ENCODE measurements at places on chromosomes 12 and 14. TPM values are rescaled to one million over a fixed set of nuclear protein-coding genes. Genes with fewer than 3 reads are reported as not detected.
A peak's percentile ranks its signal among the peaks of the same experiment; 100 is the strongest.

Gene CACNA2D4
- 1.7 TPM for total RNA-seq

Gene OTOGL
- not detected for total RNA-seq

Gene SIX1
- 2.5 TPM for total RNA-seq

Gene TAS2R8
- not detected for total RNA-seq

Gene CMA1
- not detected for total RNA-seq

Gene RTN1
- total RNA-seq, result 0.57 TPM

Gene GPHB5
- total RNA-seq, result not detected

GRCh38 chr14:76781648-76782051 is 20.4 kb downstream of the VASH1 start:
- no peak for DNase-seq
- H3K27me3 ChIP-seq, result no peaks in the 10 kb centered on the region
- H3K36me3 ChIP-seq, result peaks cover 11% of the 10 kb centered on the region
- no peak overlapping the region for H3K27ac ChIP-seq
- H3K4me3 ChIP-seq, result no peak overlapping the region
- no peaks in the 10 kb centered on the region for H3K4me1 ChIP-seq

DNA sequence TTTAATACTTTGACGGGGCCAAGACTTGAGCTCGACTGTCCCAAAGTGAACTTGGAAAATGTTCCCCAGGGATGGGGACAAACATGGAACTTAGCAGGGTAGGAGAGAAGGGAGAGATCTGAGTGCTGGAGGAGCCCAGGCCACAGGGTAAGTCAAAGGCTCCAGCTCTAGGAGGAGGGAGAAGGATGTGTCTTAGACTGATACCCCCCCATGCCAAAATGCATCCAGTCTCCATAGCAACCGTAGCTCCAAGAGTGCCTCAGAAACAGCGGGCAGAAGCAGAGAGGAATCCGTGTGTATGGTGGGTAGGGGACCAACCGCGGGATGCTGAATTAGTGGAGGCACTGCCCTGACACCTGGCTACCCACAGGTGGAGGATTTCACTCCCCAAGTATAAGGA is 845 bp upstream of the AGAP2 start:
- no peak for DNase-seq
- peaks cover 10% of the 10 kb centered on the region for H3K4me1 ChIP-seq

DNA sequence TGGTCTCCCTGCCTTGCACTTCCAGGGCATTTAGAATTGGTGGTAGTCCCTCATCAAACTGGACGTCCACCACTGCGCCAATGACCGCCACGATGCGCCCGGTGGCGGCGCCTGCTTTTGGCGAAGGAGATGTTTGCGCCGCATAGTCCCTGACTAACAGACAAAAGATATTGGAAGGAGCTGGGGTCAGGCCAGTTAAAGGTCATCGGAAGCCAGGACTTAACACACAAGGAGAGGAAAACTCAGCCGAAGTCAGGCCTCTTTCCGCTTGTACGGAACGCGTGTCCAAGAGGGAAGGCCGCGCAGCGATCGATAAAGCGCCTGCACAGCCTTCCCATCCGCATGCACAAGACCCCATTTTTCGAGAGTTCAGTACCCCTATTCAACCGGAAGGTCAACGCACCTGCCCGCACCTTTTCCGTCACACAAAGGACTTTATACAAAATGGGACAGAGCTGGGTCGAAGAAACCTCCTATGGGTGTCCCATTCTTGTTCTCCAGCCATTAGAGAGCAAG is 525 bp downstream of the ATP5F1B start:
- peak overlapping the region; percentile 99 for H3K4me3 ChIP-seq
- DNase-seq, result no peak
- no peaks in the 10 kb centered on the region for H3K27me3 ChIP-seq
- peak overlapping the region; percentile 78 for H3K27ac ChIP-seq
- peaks cover 19% of the 10 kb centered on the region for H3K4me1 ChIP-seq

DNA sequence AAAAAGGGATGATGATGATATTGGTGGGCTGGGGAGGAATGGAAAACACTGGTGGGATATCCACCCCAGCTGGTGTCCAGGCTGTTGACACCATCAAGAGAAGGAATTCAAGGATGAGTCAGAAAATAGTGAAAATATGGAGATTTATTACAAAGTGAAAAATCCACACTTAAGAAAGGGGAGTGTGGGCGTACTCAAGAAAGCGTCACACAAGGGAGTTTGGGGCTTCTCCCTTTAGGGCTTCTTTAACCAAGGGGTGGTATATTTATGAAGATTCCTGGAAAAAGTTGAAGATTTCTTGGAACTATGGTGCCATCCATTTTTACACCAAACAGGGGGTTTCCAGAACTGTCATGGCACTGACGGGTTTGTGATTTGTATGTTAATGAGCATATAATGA is 63.1 kb upstream of the ARID2 start:
- H3K27ac ChIP-seq, result no peak overlapping the region
- H3K36me3 ChIP-seq, result no peaks in the 10 kb centered on the region
- H3K4me3 ChIP-seq, result no peak overlapping the region
- no peak for DNase-seq

DNA sequence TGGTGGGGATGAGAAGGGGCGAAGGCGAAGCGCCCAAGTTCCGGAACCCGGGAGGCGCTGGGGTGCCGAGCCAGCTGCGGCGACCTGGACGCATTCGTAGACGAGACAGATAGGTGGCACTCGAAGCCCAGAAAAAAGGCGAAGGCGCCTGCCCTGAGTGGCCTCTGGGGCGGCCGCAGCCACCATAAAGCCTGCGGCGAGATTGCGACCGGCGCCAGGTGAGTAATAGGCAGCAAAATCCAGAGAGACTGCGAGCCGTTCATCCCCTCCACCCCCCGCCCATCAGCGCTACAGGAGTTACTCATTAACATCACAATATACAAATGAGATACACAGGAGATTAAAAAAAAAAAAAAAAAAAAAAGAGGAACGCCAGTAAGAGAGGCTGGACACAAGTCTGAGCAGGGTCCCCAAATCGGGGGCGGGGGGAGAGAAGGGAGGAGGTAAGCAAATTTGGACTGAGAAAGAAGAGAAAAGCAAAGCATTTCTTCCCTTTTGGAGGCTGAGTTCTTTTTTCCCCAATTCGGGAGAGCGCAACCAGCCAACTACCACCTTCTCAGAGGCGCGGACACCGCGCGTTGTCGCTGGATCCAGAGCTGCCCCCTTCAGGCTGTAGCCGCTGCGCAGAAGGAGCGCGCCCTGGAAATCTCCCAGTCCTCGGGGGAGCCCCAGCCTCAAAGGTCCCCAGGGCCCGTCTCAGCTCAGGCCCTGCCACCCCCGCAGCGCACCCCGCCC is 15.7 kb downstream of the TBX3 start:
- H3K36me3 ChIP-seq, result no peaks in the 10 kb centered on the region
- peak; percentile 61 for DNase-seq
- H3K4me3 ChIP-seq, result peak overlapping the region; percentile 35
- H3K4me1 ChIP-seq, result 0 out of 2 replicates have a peak, but pooled peaks cover 2% of the 10 kb centered on the region
- no peaks in the 10 kb centered on the region for H3K27me3 ChIP-seq
- H3K27ac ChIP-seq, result no peak overlapping the region

GRCh38 chr12:15963271-15963670 is 52.1 kb downstream of the DERA start:
- DNase-seq, result no peak
- H3K4me3 ChIP-seq, result no peak overlapping the region
- H3K27me3 ChIP-seq, result no peaks in the 10 kb centered on the region
- H3K27ac ChIP-seq, result no peak overlapping the region
- no peaks in the 10 kb centered on the region for H3K36me3 ChIP-seq

- no peaks in the 10 kb centered on the region for H3K4me1 ChIP-seq
- H3K4me3 ChIP-seq, result no peak overlapping the region
- DNase-seq, result no peak
- peaks cover 22% of the 10 kb centered on the region for H3K27me3 ChIP-seq
- H3K36me3 ChIP-seq, result no peaks in the 10 kb centered on the region
Observed at GRCh38 chr14:98714626-98715425, 557.2 kb downstream of the BCL11B start.

DNA sequence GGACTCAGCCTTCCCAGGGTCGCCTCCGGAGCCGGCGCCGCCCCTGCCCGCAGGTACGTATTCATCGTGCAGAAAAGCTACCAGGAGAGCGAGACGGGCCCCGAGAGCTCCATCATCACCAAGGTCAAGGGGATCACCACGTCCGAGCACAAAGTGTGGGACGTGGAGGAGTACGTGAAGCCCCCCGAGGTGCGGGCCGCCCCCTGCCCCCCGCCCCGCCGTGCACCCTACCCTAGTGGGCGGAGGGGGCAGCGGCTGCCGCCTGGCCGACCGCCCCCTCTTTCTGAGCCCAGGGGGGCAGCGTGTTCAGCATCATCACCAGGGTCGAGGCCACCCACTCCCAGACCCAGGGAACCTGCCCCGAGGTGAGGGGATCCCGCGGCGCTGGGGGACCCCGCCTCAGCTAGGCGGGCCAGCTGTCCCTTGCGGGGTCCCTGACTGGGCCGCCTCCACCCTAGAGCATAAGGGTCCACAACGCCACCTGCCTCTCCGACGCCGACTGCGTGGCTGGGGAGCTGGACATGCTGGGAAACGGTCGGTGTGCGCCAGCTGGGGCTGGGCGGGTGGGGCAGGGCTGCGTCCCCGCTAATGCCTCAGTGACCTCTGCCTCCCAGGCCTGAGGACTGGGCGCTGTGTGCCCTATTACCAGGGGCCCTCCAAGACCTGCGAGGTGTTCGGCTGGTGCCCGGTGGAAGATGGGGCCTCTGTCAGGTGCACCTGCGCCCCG is 973 bp downstream of the P2RX2 start:
- H3K27me3 ChIP-seq, result no peaks in the 10 kb centered on the region
- DNase-seq, result no peak
- peaks cover 21% of the 10 kb centered on the region for H3K4me1 ChIP-seq
- no peak overlapping the region for H3K4me3 ChIP-seq
- H3K27ac ChIP-seq, result no peak overlapping the region

DNA sequence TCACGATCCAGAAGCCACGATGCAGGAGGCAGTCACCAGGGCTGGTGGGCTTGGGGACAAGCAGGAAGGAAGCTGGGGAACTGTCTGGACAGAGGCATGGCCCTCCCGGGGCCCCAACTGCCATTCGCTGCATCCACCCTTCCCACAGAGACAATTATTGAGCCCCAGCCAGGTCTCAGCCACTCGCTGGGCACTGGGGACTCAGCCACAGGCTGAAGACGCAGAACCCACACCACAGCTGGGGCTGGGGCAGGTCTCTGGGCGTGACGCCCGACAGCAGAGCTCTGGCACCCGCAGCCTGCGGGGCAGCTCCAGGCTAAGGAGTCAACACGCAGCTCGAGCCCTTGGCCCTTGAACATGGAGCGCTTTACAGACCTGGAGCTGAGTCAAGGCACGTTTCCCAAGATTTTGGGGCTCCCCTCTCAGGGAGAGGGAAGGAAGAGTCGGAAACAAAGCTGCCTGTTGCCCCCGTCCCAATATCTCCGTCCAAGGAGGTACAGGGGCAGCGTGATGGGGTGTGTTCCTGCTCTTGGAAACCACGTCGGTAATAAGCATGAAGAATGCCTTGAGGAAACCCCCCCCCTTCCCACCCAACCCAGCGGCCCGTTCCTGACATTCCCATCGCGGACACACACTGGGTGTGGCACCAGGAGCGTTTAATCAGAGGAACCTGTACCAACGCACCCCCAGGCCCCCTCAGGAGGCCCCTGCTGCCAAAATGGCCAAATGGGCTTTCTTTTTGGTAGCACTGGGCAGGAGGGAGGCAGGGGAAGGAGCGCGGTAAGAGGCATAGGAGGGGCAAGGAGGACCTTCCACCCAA is 6.7 kb downstream of the RIMBP2 start:
- DNase-seq, result no peak
- H3K4me1 ChIP-seq, result no peaks in the 10 kb centered on the region
- H3K36me3 ChIP-seq, result no peaks in the 10 kb centered on the region
- H3K27ac ChIP-seq, result no peak overlapping the region
- no peak overlapping the region for H3K4me3 ChIP-seq

DNA sequence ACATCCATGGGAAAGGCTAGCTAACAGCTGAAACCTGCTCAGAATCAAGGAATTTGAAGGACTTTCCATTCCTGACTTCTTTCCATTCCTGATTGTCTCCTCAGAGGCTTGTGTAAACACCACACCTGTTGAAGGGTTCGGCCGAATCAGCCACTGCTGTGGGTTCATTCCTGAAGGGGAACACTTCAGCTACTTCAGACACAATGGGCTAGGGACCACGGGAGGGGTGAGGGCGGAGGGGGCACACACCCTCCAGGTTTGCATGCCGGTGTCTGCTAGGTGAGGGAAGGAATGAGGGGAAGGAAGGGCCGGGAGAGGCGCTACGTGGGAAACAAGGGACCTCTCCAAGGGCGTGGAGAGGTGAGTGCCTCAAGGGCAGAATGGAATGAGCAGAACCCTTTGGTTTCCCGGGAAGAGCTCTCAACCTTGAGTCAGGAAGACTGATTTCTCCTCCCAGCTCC is 1.3 kb downstream of the GPRC5A start:
- no peaks in the 10 kb centered on the region for H3K27me3 ChIP-seq
- DNase-seq, result no peak
- peak overlapping the region; percentile 93 for H3K27ac ChIP-seq

DNA sequence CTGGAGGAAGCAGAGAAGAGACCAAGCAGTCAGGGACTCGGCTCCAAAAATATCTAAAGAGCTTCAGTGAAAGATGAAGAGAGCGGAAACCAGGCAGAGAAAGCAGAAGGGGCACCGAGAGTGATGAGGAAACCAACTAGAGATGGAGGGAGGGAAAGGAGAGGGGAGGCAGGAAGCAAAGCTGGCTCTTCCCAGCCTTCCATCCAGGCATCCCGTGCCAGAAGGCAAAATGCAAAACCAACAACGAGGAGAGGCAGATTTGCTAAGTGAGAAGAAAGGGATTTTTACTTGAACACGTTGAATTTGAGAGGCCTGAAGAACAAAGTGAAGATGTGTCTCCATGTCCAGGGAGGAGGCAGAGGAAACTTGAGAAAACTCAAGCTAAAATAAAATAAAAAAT is 90.1 kb downstream of the NUAK1 start:
- H3K36me3 ChIP-seq, result no peaks in the 10 kb centered on the region
- no peak overlapping the region for H3K27ac ChIP-seq
- H3K4me3 ChIP-seq, result no peak overlapping the region
- DNase-seq, result no peak

- H3K4me3 ChIP-seq, result no peak overlapping the region
- DNase-seq, result no peak
- no peak overlapping the region for H3K27ac ChIP-seq
- H3K4me1 ChIP-seq, result peaks cover 38% of the 10 kb centered on the region
- H3K36me3 ChIP-seq, result no peaks in the 10 kb centered on the region
- no peaks in the 10 kb centered on the region for H3K27me3 ChIP-seq
Observed at GRCh38 chr14:73794146-73794545, 57.5 kb upstream of the PTGR2 start.

GRCh38 chr12:95337146-95337545 is 119.5 kb downstream of the VEZT start:
- H3K36me3 ChIP-seq, result no peaks in the 10 kb centered on the region
- no peak for DNase-seq
- H3K4me1 ChIP-seq, result peaks cover 64% of the 10 kb centered on the region
- H3K27me3 ChIP-seq, result no peaks in the 10 kb centered on the region
- no peak overlapping the region for H3K27ac ChIP-seq

DNA sequence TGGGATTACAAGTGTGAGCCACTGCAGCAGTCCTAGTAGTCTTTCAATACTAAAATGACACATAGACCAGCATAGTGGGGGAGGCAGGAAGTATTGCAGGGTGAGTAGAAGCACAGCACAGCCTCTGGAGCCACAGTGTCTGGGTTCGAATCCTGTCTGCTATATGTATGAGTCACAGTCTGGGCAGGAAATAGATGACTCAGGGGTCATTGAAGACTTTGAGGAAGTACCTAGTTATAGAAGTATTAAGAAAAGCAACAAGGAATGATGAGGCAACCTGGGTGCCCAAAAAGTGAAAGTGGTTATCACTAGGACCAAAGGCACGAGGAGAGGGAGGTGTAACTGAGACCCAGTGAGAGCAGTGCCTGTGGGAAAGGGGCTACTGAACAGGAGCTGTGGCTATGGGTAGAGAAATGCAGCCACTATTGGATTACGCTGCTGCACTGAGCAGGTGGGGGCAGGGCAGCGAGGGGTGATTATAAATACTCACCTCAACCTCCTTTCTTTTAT is 124.0 kb downstream of the PDE3A start:
- H3K36me3 ChIP-seq, result no peaks in the 10 kb centered on the region
- no peaks in the 10 kb centered on the region for H3K4me1 ChIP-seq
- peak; percentile 67 for DNase-seq
- peak overlapping the region; percentile 45 for H3K4me3 ChIP-seq
- no peaks in the 10 kb centered on the region for H3K27me3 ChIP-seq
- no peak overlapping the region for H3K27ac ChIP-seq

Data from HCT116 (cell line).